ENCODE measurements at places on chromosomes 7 and 10.

- no peak for DNase-seq
Observed at GRCh38 chr10:132591166-132591971, 53.8 kb downstream of the INPP5A start.

GRCh38 chr10:72353028-72353964, 1.4 kb downstream of the DNAJB12 start:
- DNase-seq: no peak

- no peak for DNase-seq
Observed at GRCh38 chr10:104077247-104077646, 8.4 kb downstream of the COL17A1 start.

- DNase-seq: no peak
Observed at GRCh38 chr10:131746241-131746711, 154.5 kb upstream of the PPP2R2D start.

- DNase-seq: no peak
Observed at GRCh38 chr7:155867280-155867679, 55.0 kb upstream of the SHH start.

DNA sequence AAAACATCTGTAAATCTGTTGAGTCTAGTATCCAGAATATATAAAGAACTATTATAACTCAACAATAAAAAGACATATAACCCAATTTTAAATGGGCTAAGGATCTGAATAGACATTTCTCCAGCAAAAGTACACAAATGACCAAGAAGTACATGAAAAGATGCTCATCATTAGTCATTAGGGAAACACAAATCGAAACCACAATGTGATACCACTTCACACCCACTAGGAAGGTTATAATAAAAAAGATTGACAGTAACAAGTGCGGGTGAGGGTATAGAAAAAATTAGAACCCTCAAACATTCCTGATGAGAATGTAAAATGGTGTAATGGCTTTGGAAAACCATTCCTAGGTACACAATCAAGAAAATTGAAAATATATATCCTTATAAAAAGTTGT, 4.1 kb downstream of the XPNPEP1 start:
- DNase-seq: no peak

DNA sequence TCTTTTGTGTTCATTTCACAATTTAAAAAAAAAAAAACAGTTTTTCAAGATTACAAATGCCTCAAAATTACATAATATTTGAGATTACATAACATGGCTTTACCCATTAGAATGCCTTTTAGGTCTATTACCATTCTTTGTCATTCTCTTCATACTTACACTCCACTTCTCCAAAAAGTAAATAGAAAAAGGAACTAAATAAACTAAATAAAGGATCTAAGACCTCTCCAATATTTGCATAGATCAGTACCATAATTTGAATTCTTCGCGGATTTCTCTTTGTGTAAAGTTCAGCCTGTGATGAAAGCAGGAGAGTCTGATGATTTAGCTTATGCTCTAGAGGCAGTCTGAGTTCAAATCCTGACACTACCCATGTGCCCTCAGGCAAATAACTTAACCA, 56.4 kb upstream of the C1GALT1 start:
- no peak for DNase-seq

DNA sequence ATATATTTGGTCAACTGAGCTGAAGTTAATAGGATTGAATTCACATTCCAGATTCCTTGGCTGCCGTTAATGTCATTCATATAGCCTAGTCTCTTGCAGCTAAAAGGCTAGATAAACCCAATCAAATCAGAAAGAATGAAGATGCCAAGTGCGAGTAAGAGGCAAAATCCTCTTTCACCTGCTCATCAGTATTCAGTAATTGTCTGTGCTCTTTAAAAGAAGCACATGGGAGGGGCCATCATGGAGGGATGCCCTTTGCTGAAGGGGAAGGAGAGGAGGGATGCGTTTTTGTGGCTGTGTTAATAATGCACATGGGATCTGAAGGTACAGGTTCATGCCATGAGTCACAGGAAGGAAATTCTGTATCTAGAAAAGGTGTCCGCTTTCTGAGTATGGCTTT, 232.2 kb downstream of the TMEM178B start:
- DNase-seq: no peak

DNA sequence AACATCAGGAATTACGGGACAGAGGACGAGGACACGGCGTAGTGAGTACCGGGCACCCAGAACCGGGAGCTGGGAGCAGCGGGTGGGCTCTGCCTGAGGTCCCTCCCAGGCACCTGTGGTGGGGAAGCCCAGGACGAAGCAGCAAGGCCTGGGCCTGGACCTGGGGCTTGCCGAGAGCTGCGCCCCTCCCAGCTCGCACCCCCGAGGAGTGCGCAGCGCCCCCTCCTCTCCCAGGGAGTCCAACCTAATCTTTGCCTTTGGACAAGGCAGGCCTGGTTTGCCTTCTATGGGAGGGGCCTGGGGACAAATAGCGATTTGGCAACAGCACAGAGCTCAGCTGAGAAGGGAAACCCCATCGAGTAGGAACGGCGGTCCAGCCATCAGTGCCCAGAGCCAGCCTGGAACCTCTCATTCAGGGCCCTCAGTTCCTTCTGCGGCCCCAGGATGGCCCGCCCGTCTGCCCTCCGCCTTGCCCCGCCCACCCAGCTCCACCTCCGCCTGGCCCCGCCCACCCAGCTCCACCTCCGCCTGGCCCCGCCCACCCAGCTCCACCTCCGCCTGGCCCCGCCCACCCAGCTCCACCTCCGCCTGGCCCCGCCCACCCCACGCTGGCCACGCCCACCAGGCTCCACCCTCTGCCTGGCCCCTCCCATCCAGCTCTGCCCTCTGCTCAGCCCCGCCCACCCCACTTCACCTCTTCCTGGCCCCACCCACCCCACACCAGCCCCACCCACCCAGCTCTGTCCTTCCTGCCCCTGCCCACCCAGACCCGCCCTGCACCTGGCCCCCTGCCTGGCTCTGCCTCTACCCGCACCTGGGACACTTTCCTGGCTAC, 32.5 kb upstream of the KNDC1 start:
- peak; percentile 6 for DNase-seq

- no peak for DNase-seq
Observed at GRCh38 chr7:87225696-87226095, 6.2 kb upstream of the TMEM243 start.

- no peak for DNase-seq
Observed at GRCh38 chr7:76072243-76073148, 24.6 kb downstream of the MDH2 start.

DNA sequence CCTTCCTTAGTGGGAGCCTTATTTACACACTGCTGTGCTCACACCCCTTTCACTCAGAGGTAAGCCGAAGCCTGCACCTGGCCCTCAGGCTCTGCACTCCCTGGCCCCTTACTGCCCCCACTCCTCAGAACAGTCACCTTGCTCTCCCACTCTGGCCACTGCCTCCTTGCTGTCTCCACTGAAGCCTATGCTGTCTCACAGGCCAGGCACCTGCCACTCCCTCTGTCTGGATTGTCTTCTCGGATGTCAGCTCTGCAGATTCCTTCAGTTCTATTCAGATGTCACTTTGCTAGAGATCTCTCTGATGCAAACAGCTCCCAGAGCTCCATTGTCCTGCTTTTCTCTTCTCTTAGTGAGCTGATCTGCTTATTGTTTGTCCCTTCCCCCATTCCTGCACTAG, 390.7 kb downstream of the DPP6 start:
- no peak for DNase-seq

DNA sequence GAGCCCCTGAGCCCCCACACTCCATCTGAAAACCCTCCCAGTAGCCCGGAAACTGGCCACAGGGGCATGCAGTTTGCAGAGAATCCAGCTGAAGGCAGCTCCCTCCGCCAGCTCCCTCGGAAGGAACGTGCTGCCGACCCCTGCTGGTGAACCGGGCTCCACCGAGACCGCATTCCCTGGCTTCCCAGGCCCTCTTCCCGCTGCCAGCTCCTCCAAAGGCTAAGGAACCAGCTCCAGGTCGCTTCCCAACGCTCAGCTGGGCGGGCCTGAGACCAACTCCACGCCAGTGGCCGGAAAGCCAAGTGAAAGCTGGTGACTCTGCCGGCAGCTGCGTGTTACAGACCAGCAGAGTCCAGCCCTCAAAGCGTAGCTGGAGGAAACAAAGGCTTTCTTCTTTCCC, 35.8 kb downstream of the GPER1 start:
- DNase-seq: peak; percentile 32

- DNase-seq: no peak
Observed at GRCh38 chr10:129960481-129961156, 3.5 kb downstream of the EBF3 start.

DNA sequence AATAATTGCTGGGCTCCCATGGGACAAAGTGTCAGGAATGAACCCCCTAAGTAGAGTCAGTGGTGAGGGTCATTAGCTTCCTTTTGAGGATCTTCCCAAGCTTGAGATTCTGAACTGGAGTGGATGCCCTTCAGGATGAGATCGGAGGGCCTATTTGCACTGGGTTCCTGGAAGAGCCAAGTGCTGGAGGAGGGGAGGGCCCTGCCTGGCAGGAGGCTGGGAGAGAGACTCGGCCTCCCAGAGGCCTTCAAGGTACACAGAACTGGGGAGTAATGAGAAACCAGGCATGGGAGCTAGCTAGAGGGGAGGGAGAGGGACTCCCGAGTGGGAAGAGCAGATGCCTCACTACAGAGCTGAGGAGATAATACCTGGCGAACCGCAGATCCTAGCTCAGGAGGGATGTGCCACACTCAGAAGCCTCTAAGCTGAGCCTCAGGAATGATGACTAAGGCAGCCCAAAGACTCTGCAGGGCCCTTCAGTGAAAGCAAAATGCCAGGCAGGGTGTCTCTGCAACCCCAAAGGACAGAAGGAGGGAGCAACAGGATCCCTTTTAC, 9.4 kb downstream of the PDAP1 start:
- no peak for DNase-seq

DNA sequence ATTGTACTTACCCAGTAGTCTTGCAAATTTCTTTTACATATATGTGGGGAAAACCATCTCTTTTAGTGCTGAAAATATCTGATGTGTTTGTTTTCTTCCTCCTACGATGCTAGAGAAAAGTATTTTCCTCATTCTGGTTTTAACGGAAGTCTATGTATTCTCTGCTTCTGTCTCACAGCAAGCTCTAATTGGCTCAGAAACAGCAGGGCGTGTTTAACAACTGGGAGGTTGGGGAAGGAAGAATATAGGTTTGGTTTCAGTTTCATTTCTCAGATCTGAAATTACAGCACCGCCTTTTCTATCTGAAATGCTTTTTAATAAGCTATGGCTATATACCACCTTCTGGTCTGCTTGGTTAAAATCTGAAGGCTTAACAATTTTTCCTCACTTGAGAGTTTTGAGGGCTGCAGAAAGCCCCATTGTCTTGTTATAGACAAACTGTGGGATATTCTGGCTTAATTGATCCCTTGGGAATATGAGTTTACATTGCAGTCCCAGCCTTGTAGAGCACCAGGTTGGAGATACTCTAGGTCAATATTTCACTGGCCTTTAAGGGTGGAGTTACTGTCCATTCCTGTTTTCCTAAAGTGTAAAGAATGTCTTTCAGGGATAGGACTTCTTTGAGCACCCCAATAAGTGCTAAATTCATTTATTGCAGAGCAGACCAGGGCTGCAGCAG, at the start of gene SAMD9:
SAMD9 (minus strand) TSS at position 128 of the 679 bp plus-strand sequence. CDS start 11,882 bp downstream, outside the sequence.
- DNase-seq: no peak

GRCh38 chr10:3233486-3233990, 61.0 kb upstream of the PITRM1 start:
- no peak for DNase-seq

DNA sequence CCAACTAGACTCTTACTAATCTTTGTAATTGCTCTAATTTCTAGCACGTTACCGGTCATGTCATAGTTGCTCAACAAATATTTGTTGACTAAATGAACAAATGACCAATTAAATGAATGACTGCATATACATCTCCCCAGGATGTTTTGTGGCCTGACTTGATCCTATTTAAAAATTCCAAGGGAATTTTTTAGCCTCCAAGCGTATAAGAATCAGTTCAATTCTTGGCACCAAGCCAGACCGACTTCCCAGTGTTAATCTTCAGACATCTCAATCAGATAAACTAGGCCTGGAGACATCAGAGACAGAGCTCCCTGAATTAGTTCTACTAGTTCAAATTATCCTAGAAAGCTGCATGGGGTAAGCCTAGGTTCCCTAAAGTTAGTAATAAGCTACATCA, 96.0 kb downstream of the GSAP start:
- DNase-seq: no peak

- DNase-seq: no peak
Observed at GRCh38 chr10:110742801-110743200, 98.7 kb downstream of the RBM20 start.

DNA sequence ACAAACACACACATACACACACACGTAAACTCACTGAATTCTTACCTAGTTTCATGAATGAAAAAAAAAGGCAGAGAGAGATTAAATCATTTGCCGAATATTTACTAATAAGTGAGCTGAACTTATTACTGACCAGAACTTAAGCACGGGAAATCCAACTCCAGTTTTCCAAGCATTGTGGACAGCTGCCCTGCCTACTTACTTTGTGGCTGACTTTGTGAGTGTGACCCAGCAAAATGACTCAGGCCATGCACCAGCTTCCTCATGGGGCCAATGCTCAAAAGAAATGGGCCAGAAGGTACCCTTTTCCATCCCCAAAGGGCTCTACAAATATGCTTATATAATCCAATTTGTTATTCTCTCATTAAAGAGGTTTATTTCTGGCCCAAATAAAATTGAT, 87.4 kb upstream of the RHOBTB1 start:
- no peak for DNase-seq

GRCh38 chr10:4069491-4069890, 284.5 kb upstream of the KLF6 start:
- no peak for DNase-seq

DNA sequence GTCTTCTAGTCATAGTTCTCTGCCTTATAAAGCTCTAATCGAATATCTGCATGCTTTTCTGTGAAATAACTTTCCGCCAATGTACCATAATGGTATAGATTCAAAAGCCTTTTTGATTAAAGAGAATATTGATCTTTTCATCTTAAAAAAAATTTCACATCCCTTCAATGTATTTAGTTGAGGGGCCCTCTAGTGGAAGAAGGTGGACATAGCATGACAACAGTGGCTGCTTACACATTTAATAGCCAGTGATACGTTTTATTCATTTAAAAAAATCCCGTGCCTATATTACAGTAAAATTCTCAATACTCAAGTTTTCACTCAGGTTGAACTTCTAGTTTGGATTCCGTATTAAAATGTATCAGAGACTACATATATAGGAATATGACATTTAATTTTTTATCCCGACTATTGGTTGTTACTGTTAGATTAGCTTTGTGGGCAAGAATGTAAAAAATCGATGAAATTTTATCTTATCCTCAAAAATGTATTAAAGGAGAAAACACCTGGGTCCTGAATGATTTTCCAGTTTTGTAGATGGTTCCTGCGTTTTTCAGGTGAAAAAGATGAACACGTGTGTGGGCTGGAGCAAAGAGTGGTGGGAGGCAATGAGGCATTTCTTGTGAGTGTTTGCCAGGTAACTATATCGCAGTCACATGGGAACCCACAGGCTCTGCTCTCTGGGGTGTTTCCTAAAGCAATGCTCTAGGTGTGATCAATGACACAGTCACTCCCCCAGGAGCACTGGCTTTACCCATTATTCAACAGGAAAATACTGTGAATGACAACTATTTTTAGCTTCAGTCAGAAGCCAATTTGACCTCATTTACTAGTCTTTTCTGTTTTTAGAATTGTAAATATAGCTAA, 24.1 kb upstream of the PNLIP start:
- DNase-seq: no peak

DNA sequence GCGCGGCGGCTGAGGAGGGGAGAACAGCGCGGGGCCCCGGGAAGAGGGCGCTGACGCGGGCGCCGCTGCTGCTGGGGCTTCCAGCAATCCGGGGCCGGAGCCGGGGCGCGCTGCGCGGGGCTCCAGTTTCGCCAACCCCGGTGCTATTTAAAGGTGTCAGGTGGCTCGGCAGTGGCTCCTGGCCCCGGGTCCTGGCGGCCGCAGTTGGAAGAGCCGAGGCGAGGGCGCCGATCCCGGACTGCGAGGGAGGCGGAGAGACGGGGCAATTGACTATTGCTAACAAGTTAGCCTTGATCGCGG, 347 bp downstream of the LBX1 start:
- no peak for DNase-seq
